ENCODE measurements at places on chromosomes 5 and 9.

GRCh38 chr5:133230823-133231578, 179.2 kb downstream of the HSPA4 start:
- no peak for DNase-seq

DNA sequence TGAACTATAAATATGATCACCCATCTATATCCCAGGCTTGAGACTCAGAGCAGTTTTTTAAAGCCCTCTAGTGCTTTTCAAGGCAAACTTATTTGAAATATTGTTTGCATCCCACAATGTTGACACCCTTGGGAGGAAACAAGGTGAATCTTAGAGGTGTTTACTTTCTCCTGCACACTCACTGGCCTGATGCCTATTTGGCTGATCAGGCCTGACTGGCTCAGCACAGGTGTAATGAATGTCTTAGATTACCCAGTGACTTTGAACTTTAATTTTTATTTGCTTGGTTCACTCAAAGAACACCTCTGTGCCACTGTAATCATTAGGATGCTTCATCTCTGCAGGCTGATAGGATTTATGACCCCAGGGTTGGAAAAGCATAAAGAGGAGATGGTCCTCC, 158.3 kb downstream of the KCTD16 start:
- DNase-seq = no peak

- DNase-seq = no peak
These were observed 15.6 kb downstream of the TENT4A start for GRCh38 chr5:6728795-6729183.

- no peak for DNase-seq
These were observed 5.1 kb upstream of the F12 start for GRCh38 chr5:177414481-177414880.

DNA sequence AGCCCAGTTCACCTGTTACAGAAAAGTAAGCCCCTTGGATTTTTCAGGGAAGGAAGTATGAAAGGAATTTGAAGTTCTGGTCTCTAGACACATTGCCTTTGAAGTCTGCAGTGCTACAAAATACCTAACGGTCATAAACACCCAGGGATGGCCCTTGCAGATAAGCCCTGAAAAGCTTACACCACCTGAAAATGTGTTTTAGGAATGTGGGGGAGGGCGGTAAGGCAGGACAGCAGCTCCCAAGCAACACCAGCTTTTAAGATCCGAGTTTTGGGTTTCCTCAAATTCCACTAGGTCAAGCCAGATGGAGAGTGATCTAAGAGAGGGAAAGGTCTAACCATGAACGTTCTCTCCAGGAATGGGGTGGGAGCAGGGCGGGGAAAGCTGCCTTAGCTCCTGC, 114.1 kb upstream of the PANK3 start:
- no peak for DNase-seq

DNA sequence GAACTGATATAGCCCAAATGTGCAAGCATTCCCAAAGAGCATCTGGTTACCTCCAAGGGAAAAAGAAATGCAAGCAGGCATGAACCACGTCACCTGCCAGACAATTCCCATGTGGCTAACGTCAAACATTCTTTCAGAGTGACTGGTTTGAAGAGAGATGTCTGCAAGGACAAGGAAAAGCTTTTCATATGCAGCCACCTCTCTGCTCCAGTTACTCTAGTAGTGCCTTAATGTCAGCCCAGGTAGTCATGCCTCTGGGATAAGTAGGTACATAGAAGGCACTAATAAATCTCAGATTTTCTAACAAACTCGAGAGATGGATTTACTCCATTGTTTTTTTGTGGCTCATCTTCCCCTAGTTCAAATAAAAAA, 96.8 kb upstream of the IFNK start:
- no peak for DNase-seq

- DNase-seq = peak; percentile 62
These were observed 168.5 kb downstream of the AUH start for GRCh38 chr9:91193087-91193657.

- DNase-seq = no peak
These were observed 142.9 kb downstream of the ARRDC3 start for GRCh38 chr5:91240175-91240574.

GRCh38 chr5:143244000-143244736, 159.3 kb downstream of the NR3C1 start:
- no peak for DNase-seq

DNA sequence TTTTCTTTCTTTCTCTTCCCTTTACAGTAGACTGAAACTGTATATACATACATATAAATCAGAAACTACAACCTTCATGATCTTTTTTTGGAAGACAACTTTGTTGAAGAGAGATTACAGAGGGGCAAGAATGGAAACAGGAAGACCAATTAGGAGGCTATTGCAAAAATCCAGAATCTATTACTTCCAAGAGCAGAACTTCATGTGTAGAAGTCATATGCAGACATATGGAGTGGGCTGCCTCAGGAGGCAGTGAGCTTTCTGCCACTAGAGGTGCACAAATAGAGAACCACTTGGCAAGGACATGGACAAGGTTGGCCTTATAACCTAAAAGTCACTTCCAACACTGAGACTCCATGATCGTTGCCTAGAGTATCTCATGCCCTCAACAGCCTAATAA, 157.8 kb upstream of the NR4A3 start:
- no peak for DNase-seq

- DNase-seq = peak; percentile 48
These were observed 28.3 kb upstream of the TGFBR1 start for GRCh38 chr9:99076483-99077171.

Data from B cell (primary cell).